ENCODE measurements at places on chromosomes 1 and 21.

GRCh38 chr1:204731509-204731908, 46.0 kb upstream of the LRRN2 start:
- DNase-seq, result no peak
- H3K4me1 ChIP-seq, result no peaks in the 10 kb centered on the region
- no peak overlapping the region for H3K27ac ChIP-seq
- no peaks in the 10 kb centered on the region for H3K36me3 ChIP-seq

DNA sequence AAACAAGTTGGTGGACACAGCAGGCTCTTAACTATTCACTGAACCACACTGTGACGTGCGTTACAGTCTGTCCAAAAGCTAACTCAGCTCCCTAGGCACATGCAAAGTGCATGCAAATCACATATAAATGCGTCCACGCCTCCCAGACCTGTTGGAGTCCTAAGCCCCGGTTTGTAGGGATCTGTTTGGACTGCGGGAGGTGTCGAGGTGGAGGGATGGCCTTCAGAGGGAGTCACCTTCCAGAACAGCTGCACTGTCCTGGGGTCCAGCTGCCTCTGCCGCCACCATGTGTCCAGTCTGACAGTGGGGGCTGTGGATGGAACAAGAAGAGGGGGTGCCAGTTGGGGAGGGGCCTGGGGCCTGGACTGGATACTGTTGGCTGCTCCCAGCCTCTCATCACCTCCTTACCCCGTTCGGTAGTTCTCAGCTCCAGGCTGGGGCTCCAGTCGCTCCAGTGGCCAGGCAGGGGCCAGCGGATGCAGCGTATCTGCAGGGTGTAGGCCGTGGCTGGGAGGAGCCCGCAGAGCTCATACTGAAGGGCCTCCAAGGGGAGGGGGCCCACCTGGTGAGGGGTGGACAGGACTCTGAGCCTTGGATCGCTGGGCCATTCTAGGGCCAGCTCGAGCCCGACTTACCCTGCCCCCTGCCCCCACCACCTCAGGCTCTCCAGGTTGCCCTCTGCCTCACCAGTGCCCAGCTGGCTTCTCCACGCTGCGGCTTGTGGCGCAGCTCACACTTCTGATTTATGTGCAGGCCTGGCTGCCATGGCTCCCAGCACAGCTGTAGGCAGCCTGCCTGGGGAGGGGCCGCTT, 7.9 kb upstream of the MRPS15 start:
- DNase-seq, result no peak
- no peaks in the 10 kb centered on the region for H3K27me3 ChIP-seq
- peaks cover 8% of the 10 kb centered on the region for H3K4me1 ChIP-seq
- no peak overlapping the region for H3K27ac ChIP-seq

DNA sequence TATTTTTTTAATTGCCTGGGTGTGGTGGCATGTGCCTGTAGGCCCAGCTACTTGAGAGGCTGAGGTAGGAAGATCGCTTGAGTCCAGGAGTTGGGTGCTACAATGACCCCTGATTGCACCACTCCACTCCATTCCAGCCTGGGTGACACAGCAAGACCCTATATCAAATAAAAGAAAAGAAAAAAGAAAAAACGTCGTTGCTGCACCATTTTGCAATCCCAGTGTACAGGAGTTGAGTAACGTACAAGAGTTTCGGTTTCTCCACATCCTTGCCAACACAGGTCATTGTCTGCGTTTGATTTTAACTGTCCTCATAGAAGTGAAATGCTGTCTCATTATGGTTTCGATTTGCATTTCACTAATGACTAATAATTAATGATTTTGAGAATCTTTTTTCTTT, 7.9 kb downstream of the ZNF684 start:
- DNase-seq, result no peak
- H3K4me1 ChIP-seq, result no peaks in the 10 kb centered on the region
- no peak overlapping the region for H3K4me3 ChIP-seq
- no peak overlapping the region for H3K27ac ChIP-seq
- H3K36me3 ChIP-seq, result peaks cover 78% of the 10 kb centered on the region

- H3K36me3 ChIP-seq, result no peaks in the 10 kb centered on the region
- H3K4me3 ChIP-seq, result no peak overlapping the region
- no peak for DNase-seq
- peaks cover 74% of the 10 kb centered on the region for H3K27me3 ChIP-seq
- H3K27ac ChIP-seq, result no peak overlapping the region
Observed at GRCh38 chr1:29269382-29269781, 33.1 kb downstream of the PTPRU start.

DNA sequence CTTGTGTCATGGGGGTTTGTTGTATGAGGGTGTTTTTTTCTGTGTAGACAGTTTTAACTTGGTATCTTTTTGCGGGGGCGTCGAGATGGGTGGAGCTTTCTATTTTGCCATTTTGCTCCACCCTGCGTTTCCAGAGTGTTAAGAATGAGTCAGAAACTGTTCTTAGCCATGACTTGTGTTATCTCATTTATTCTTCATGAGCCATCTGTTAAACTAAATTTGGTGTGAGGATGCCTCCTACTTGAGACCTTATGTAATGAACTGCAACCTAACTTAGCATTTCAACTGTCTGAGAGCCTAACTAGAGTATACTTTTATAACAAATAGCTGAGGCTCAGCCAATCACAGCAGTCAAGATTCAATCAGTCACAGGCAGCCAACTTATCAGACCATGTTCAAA, 1873.5 kb downstream of the NCAM2 start:
- no peaks in the 10 kb centered on the region for H3K36me3 ChIP-seq
- no peak for DNase-seq
- H3K27ac ChIP-seq, result no peak overlapping the region
- H3K4me1 ChIP-seq, result no peaks in the 10 kb centered on the region

GRCh38 chr1:235709018-235709417, 59.4 kb upstream of the GNG4 start:
- H3K27ac ChIP-seq, result no peak overlapping the region
- H3K36me3 ChIP-seq, result peaks cover 73% of the 10 kb centered on the region
- H3K4me1 ChIP-seq, result peaks cover 10% of the 10 kb centered on the region
- H3K4me3 ChIP-seq, result no peak overlapping the region
- H3K27me3 ChIP-seq, result no peaks in the 10 kb centered on the region

DNA sequence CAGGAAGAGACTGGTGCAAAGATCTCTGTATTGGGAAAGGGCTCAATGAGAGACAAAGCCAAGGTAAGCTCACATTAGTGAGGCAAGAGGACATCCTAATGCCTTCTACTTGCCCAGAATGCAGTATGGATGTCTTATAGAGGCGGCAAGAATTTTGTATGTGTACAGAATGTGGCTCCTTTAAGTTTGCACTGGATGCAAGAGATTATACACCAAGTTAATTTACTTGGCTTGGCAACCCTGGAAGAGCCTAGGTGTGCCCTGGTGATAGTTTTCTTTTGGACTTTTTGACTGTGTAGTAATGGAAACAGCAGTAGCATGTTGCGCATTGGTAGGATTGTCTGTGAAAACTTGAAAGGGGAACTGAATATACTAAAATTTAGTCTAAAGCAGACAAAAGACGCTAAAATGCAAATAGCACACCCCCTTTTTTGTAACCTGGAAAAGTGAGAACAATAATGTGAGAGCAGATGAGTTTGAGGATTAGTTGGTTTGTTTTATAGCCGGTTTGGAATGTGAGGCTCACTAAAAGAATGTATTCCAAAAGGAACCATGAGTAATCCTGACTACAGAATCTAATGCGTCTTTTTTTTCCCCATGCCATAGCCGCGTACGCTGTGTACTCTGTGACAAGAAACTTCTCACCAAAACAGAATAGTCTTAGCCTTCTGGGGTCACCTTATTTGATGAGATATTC, 18.1 kb downstream of the KHDRBS1 start:
- no peak overlapping the region for H3K4me3 ChIP-seq
- no peaks in the 10 kb centered on the region for H3K27me3 ChIP-seq
- DNase-seq, result no peak
- H3K4me1 ChIP-seq, result peaks cover 45% of the 10 kb centered on the region
- H3K36me3 ChIP-seq, result peaks cover 89% of the 10 kb centered on the region
- H3K27ac ChIP-seq, result peak overlapping the region; percentile 55

- no peaks in the 10 kb centered on the region for H3K27me3 ChIP-seq
- no peak for DNase-seq
- no peak overlapping the region for H3K27ac ChIP-seq
Observed at GRCh38 chr1:89872567-89872966, 51.7 kb downstream of the LRRC8D start.

DNA sequence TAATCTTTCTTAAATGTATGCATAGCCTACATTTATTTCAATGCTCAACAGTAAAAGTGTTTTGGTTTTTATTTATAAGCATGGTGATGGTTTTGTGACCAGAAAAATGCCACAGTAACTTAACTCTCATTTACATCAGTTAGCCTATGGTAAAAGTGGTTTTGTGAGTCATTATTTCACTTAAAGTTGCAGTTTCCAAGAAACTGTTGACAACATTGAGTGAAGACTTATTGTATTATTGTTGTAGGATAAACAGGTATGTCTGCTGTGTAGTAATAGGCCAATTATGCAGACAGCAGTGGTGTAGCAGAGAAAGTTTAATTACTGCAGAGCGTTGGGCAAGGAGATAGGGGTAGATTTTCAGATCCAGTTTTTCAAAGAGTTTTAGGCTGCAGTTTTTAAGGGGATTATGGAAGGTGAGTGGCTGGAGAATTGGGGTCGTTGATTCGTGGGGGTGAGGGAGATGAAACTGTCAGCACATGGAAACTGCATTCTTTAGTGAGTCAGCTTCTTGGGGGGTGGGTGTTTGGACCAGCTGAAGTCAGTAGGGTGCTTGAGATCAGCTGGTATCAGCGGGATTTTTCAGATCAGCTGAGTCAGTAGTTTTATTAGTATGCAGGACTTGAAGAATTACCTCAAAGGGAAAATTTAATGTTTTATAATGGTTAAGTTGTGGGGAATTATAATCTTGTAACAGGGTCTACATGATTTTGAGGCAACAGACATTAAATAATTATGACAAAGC, 168.7 kb upstream of the FMN2 start:
- H3K27me3 ChIP-seq, result peaks cover 10% of the 10 kb centered on the region
- H3K4me3 ChIP-seq, result no peak overlapping the region
- H3K4me1 ChIP-seq, result peaks cover 6% of the 10 kb centered on the region

- H3K27me3 ChIP-seq, result peaks cover 48% of the 10 kb centered on the region
- H3K27ac ChIP-seq, result no peak overlapping the region
- DNase-seq, result no peak
- H3K4me3 ChIP-seq, result no peak overlapping the region
Observed at GRCh38 chr1:19957779-19958178, 21.6 kb downstream of the PLA2G2A start.

Data from activated T-cell treated with anti-CD3 and anti-CD28 coated beads, Interleukin-2, amount 50 U/mL, for 24 hours (primary cell).